ENCODE measurements at places on chromosomes 13 and 19.

GRCh38 chr13:73479856-73480255, 421.1 kb downstream of the KLF5 start:
- DNase-seq, result no peak

- no peak for DNase-seq
These were observed 116.2 kb downstream of the POSTN start for GRCh38 chr13:37482331-37482730.

GRCh38 chr19:5826531-5827341, 12.8 kb downstream of the FUT6 start:
- no peak for DNase-seq

GRCh38 chr19:1118999-1119398, 15.2 kb downstream of the GPX4 start:
- no peak for DNase-seq

- no peak for DNase-seq
These were observed 10.9 kb upstream of the MEIS3 start for GRCh38 chr19:47430041-47430802.

DNA sequence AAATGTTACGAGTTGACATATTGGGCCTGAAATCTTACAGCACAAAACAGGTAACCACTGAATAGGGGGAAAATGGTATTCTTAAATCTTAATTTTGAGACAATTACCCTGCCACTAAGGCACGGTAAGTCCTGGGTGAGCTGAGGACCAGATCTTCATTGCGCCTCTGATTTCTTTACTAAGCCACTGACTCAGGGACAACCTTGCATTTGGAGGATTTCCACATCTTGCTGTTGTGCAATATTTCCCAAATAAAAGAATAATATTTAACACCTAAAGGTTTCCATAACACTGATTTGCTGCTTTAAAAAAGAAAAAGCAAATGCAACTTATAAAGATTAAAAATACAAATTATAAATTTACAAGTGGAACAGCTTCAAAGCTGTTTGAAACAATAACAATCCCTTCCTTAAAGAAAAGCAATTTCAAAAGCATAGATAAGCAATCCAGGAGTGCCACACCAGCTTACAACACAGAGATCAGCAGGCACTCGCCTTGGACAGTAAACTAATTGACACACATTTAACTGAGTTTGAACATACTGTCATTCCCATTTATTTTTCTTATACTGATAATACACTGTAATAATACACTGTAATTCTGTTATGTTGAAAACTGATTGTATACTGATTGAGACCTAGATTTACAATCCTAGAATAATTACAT, 79.6 kb upstream of the DOCK9 start:
- no peak for DNase-seq

GRCh38 chr19:43777163-43777695, 3.5 kb downstream of the KCNN4 start:
- DNase-seq, result no peak

Data from activated T-helper 1 cell treated with anti-CD3 and anti-CD28 coated beads, Interleukin-2, amount 50 U/mL, for 16 hours (primary cell).